ENCODE measurements at places on chromosomes 2 and 18. TPM values are rescaled to one million over a fixed set of nuclear protein-coding genes. Genes with fewer than 3 reads are reported as not detected.

Gene MYO5B
- 0.78 TPM for total RNA-seq

Gene VIL1
- not detected for total RNA-seq

Gene DAPL1
- not detected for total RNA-seq

Gene LIPG
- 0.64 TPM for total RNA-seq

Gene PDE11A
- total RNA-seq, result 0.10 TPM

Gene CIAO1
- total RNA-seq, result 69.7 TPM

Gene NPC1
- total RNA-seq, result 22.3 TPM

Gene SF3B1
- 241 TPM for total RNA-seq

Gene EDAR
- 0.16 TPM for total RNA-seq

Gene GALR1
- not detected for total RNA-seq

GRCh38 chr2:149388120-149388816 lies 57.9 kb downstream of the LYPD6 start:
- no peak overlapping the region for H3K27ac ChIP-seq
- peaks cover 9% of the 10 kb centered on the region for H3K27me3 ChIP-seq
- no peaks in the 10 kb centered on the region for H3K4me1 ChIP-seq
- no peak overlapping the region for H3K4me3 ChIP-seq
- DNase-seq, result no peak
- H3K36me3 ChIP-seq, result no peaks in the 10 kb centered on the region

DNA sequence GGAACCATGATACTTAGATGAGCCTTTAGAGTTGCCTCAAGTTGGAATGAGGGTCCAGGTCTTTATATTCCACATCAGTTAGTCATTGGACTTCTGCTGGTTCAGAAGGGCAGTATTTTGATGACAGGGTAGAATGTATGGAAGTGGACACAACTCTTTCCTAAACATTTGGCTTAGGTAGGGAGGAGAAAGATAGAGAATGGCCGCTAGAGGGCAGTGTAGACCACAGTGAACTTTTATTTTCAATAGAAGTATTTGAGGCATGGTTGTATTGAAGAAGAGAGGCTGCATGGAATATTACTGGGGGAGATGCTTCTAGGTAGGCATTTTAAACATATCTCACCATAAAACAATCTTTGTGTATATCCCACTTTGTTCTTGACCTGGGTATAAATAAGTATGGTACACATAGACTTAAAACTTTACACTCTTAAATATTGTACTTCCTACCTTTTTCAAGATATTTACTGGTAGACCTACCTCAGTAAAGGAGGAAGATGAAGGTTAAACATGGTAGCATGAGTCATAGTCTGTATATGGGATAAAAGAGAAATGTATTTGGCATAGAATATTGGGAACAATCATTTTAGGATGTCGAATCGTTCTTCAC lies 497.6 kb upstream of the FAM98A start:
- no peak overlapping the region for H3K27ac ChIP-seq
- no peaks in the 10 kb centered on the region for H3K4me1 ChIP-seq
- peak; percentile 1 for DNase-seq
- H3K36me3 ChIP-seq, result no peaks in the 10 kb centered on the region
- H3K27me3 ChIP-seq, result no peaks in the 10 kb centered on the region
- H3K4me3 ChIP-seq, result no peak overlapping the region

DNA sequence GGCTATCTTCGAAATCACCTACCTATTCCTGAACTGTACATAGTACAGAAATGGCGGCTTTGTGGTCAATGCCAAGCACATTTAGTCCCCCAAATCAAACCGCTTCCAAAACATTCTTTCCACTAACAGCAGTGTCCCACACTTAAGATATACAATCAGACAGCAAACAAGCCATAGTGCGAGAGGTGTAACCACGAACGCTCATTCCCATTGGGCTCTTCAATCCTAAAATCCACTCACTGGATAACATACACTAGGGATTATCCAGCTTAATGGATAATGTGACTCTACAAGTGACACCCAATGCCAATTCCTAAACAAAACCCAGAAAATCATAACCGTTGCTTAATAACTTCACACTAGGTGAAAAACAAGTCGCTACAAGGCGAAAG lies 2.0 kb downstream of the XPO1 start:
- H3K4me1 ChIP-seq, result peaks cover 34% of the 10 kb centered on the region
- H3K27ac ChIP-seq, result peak overlapping the region; percentile 98
- peaks cover 10% of the 10 kb centered on the region for H3K27me3 ChIP-seq
- H3K36me3 ChIP-seq, result peaks cover 42% of the 10 kb centered on the region
- H3K4me3 ChIP-seq, result peak overlapping the region; percentile 92

- H3K4me1 ChIP-seq, result no peaks in the 10 kb centered on the region
- H3K4me3 ChIP-seq, result no peak overlapping the region
- DNase-seq, result no peak
Observed at GRCh38 chr18:36415625-36416024, 118.1 kb downstream of the FHOD3 start.

DNA sequence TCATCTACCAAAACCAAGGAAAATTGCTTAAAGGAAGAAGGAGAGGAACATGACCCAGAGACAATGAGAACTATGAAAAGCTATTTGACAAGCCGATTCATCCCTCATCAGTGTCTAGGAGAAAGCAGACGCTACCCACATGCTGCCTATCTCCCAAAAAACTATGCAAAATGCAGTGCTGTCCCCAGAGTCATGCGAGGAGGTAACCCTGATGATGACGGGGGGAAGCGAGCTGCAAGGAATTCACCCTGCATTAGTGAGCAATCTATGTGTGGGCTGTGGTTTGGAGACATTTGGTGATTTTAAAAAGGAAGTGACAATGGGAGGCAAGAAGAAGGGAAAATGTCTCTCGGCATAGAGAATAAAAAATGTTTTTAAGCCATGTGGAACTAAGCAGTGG lies 472.7 kb downstream of the CMPK2 start:
- no peak overlapping the region for H3K27ac ChIP-seq
- H3K4me1 ChIP-seq, result no peaks in the 10 kb centered on the region
- H3K36me3 ChIP-seq, result no peaks in the 10 kb centered on the region
- no peaks in the 10 kb centered on the region for H3K27me3 ChIP-seq
- no peak for DNase-seq

DNA sequence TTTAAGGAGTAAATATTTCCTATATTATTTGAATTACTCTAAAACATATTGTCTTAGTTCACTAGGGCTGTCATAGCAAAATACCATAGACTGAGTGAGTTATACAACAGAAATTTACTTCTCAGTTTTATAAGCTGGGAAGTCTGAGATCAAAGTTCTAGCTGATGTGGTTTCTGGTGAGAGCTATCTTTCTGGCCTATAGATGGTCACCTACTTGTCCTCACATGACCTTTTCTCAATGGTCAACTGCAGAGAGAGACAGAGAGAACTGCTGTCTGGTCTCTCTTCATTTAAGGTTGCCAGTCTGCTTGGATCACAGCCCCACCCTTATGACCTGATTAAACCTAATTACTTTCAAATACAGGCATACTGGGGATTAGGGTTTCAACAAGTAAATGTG lies 490.9 kb downstream of the FBXO15 start:
- no peak overlapping the region for H3K27ac ChIP-seq
- H3K27me3 ChIP-seq, result no peaks in the 10 kb centered on the region
- no peak for DNase-seq
- no peak overlapping the region for H3K4me3 ChIP-seq

- H3K4me3 ChIP-seq, result no peak overlapping the region
- H3K27ac ChIP-seq, result no peak overlapping the region
- H3K27me3 ChIP-seq, result no peaks in the 10 kb centered on the region
- no peak for DNase-seq
- peaks cover 32% of the 10 kb centered on the region for H3K36me3 ChIP-seq
- H3K4me1 ChIP-seq, result no peaks in the 10 kb centered on the region
Observed at GRCh38 chr2:182761903-182762302, 45.8 kb downstream of the DNAJC10 start.

GRCh38 chr2:5791371-5791770 lies 99.2 kb downstream of the SOX11 start:
- no peaks in the 10 kb centered on the region for H3K4me1 ChIP-seq
- no peak overlapping the region for H3K27ac ChIP-seq
- no peaks in the 10 kb centered on the region for H3K36me3 ChIP-seq
- DNase-seq, result no peak
- no peaks in the 10 kb centered on the region for H3K27me3 ChIP-seq

- H3K36me3 ChIP-seq, result peaks cover 2% of the 10 kb centered on the region
- H3K27ac ChIP-seq, result no peak overlapping the region
- no peak for DNase-seq
- peaks cover 17% of the 10 kb centered on the region for H3K4me1 ChIP-seq
- H3K4me3 ChIP-seq, result no peak overlapping the region
Observed at GRCh38 chr2:12269041-12269972, 447.4 kb upstream of the TRIB2 start.

DNA sequence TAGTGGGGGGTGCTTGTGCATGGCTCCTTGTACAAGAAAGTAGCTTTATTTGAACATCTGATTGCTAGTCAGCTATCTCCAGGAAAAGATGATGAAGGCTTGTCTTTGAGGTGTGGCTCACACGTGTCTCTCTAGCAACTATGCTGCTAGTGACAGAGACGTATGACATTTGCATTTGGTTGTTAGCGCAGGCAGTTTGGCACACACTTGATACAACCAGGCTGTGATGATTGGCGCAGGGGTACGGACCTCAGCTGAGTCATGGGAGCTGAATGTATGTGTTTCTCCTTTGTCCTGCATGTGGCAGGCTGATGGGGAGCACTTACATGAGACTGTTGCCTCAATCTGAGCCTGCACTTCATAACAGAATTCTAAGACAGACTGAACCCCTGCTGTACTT lies 29.6 kb downstream of the PTCD3 start:
- no peaks in the 10 kb centered on the region for H3K27me3 ChIP-seq
- peaks cover 16% of the 10 kb centered on the region for H3K4me1 ChIP-seq
- H3K27ac ChIP-seq, result no peak overlapping the region
- DNase-seq, result no peak

GRCh38 chr18:60130284-60130683 lies 230.5 kb downstream of the PMAIP1 start:
- H3K4me1 ChIP-seq, result no peaks in the 10 kb centered on the region
- no peaks in the 10 kb centered on the region for H3K27me3 ChIP-seq
- H3K4me3 ChIP-seq, result no peak overlapping the region
- H3K36me3 ChIP-seq, result no peaks in the 10 kb centered on the region
- no peak overlapping the region for H3K27ac ChIP-seq
- no peak for DNase-seq

- peaks cover 13% of the 10 kb centered on the region for H3K36me3 ChIP-seq
- H3K27ac ChIP-seq, result peak overlapping the region; percentile 85
- peaks cover 27% of the 10 kb centered on the region for H3K4me1 ChIP-seq
- DNase-seq, result peak; percentile 90
- peak overlapping the region; percentile 82 for H3K4me3 ChIP-seq
Observed at GRCh38 chr2:55282110-55282917, 13.3 kb upstream of the MTIF2 start.

DNA sequence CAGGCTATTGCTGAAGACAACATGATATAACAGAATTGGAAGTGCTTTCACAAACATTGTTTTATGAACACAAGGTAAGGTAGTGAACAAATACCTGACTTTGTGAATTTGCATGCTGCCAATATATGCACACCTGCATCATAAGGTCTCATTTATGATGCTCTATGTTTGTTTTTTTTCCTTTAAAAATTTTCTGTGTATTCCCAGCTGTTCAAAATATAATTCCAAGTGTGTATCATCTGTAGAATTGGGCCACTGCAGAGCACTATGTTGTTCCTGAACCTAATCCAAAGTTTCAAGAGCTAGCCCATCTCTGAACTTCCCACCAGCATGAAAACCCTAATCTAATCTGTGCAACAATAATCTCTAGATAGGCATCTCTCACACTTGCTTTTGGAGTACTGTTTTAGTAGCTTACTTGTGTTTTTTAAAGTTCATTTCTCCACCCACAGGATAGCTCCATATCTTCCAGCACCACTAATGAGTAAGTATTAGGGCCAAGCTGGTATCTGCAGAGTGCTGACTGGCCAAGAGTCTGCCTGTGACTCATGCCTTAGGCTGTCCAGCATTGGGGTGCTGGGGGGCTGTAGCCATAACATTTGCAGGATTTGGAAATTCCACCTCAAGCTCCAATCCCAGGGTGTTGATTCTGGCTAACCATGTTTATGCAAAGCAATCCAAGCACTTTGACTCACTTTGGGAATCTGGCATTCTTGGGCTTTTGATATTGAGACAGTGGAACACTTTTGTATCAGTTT lies 208.2 kb upstream of the REV1 start:
- H3K27ac ChIP-seq, result no peak overlapping the region
- H3K4me1 ChIP-seq, result peaks cover 3% of the 10 kb centered on the region
- H3K27me3 ChIP-seq, result peaks cover 28% of the 10 kb centered on the region
- DNase-seq, result no peak
- H3K36me3 ChIP-seq, result no peaks in the 10 kb centered on the region
- H3K4me3 ChIP-seq, result no peak overlapping the region

DNA sequence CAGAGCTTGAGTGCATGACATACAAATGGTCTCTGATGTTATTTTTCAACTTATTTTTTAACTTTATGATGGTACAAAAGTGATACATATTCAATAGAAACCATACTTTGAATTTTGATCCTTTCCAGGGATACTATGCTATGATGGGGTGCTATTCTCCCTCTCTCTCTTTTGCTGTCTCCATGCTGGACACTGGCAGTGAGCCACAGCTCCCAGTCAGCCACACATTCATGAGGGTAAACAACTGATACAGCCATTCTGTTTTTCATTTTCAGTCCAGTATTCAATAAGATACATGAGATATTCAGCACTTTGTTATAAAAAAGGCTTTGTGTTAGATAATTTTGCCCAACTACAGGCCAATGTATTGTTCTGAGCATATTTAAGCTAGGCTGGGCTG lies 859.3 kb upstream of the KLHL29 start:
- no peak overlapping the region for H3K27ac ChIP-seq
- no peaks in the 10 kb centered on the region for H3K4me1 ChIP-seq
- no peaks in the 10 kb centered on the region for H3K27me3 ChIP-seq

GRCh38 chr2:105283532-105283931 lies 42.0 kb downstream of the GPR45 start:
- DNase-seq, result no peak
- no peak overlapping the region for H3K4me3 ChIP-seq
- H3K27ac ChIP-seq, result no peak overlapping the region
- H3K36me3 ChIP-seq, result peaks cover 18% of the 10 kb centered on the region
- no peaks in the 10 kb centered on the region for H3K27me3 ChIP-seq

GRCh38 chr18:37702841-37703240 lies 137.2 kb upstream of the CELF4 start:
- H3K27ac ChIP-seq, result no peak overlapping the region
- no peak for DNase-seq
- no peaks in the 10 kb centered on the region for H3K4me1 ChIP-seq
- no peak overlapping the region for H3K4me3 ChIP-seq

- H3K36me3 ChIP-seq, result peaks cover 20% of the 10 kb centered on the region
- no peaks in the 10 kb centered on the region for H3K27me3 ChIP-seq
- no peak overlapping the region for H3K4me3 ChIP-seq
- H3K4me1 ChIP-seq, result peaks cover 2% of the 10 kb centered on the region
Observed at GRCh38 chr2:11254100-11254536, 90.3 kb downstream of the ROCK2 start.

GRCh38 chr2:226600802-226601201 lies 198.8 kb downstream of the IRS1 start:
- peaks cover 1% of the 10 kb centered on the region for H3K4me1 ChIP-seq
- H3K27ac ChIP-seq, result no peak overlapping the region
- peaks cover 48% of the 10 kb centered on the region for H3K27me3 ChIP-seq

DNA sequence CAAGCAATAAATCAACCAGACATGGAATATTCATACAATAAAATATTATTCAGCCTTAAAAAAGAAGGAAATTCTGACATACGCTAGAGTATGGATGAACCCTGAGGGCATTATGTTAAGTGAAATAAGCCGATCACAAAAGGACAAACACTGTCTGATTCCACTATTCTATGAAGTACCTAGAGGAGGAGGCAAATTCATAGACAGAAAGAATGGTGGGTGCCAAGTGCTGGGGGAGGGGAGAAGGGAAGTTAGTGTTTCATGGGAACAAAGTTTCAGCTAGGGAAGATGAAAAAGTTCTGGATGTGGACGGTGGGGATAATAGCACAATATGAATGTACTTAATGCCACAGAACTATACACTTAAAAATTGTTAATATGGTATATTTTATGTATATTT lies 19.8 kb downstream of the SMAD7 start:
- no peak overlapping the region for H3K4me3 ChIP-seq
- H3K27me3 ChIP-seq, result no peaks in the 10 kb centered on the region
- peaks cover 78% of the 10 kb centered on the region for H3K4me1 ChIP-seq
- peaks cover 33% of the 10 kb centered on the region for H3K36me3 ChIP-seq
- H3K27ac ChIP-seq, result peak overlapping the region; percentile 35
- no peak for DNase-seq
